Stimulated activated CD4-positive, alpha-beta T cell treated with anti-CD3 and anti-CD28 coated beads, Interleukin-12 subunit alpha, Interleukin-12 subunit beta, amount 100 ng/mL, for 48 hours (primary cell): ENCODE measurements at places on chromosomes 6 and 20.

- no peak for DNase-seq
These were observed 82.3 kb upstream of the MPC1 start for GRCh38 chr6:166465003-166465399.

DNA sequence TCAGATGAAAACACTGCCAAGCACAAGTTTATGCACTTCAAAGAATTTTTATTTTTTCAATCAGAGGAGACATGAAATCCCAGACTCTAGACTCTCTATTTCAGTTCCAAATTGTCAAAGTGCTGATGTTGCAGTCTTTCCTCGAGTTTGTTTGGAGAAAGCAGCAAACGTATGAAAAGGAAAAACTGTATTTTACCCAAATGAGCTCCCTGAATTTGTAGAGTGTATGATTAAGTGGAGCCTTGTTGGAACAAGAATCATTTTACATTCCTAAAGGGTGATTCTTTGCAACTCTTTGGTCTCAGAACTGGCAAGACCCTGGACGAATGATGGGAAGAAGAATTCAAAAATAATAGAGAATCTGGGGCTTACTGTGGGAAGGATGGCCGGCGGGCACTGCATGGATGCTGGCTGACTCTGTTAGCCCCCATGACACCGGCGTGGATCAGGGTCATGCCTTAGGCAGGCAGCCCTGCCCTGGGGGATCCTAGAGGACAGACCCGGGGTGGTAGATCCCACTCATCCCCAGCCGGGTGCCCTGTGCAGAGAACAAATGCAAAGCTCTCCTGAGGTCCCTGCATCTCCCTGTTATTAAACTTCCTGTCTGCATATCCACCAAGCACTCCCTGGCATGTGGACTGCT, 207.4 kb downstream of the FNDC1 start:
- DNase-seq = no peak

- no peak for DNase-seq
These were observed 4.9 kb downstream of the CDH22 start for GRCh38 chr20:46303176-46303956.

DNA sequence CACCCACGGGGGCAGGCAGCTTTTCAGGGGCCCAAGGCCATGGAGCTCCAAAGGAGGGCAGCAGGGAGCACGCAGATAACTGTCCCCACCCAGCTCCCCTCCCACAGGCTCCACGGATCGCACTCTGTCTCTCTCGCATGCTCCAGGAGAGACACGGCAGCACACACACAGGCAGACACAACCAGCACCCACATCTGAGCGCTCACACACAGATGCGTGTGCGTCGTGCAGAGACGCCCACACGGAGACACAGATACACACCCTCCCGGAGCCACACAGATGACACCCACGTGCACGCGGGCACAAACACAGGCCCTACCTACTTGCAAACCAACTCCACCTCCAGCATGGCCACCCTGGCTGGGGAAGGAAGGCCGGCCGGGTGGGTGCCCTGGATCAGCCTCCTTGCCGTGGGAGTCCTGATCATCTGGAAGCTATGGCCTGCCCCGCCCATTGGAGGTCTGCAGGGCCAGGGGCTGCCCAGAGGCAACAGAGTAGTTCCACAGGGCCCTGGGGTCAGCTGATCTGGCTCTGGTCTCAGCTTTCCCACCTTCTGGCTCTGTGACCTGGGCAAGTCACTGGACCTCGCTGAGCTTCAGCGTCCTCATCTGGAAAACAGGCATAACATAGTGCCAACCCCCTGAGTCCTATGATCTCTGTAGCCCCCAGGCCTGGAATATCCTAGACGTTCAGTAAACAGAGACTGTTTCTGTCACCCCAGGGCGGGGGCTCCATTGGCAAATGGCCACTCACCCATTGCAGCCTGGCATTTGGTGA, 31.5 kb downstream of the AAR2 start:
- DNase-seq = no peak

GRCh38 chr6:154169193-154169847, 130.3 kb downstream of the OPRM1 start:
- no peak for DNase-seq

- no peak for DNase-seq
These were observed 374.6 kb upstream of the SYNCRIP start for GRCh38 chr6:86017236-86017635.

- DNase-seq = no peak
These were observed 28.4 kb upstream of the KCNK16 start for GRCh38 chr6:39350723-39351505.

DNA sequence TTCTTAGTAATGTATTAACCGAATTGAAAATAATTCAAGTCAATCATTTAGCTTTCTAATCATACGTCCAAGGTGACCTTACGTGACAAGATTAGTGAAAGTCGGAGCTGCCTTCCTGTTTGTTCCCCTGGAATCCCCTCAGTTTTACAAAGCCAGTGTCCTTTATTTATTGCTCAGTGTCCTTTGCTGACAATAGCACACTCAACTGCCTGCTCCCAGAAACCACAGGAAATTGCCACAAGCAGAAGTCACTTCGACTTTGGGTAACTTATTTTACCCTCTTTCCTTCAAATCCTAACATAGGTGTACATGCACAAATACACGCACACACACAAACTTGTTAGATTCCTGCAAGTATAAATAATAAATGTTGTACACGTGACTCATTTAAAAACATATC, 1167.7 kb upstream of the ADGRB3 start:
- DNase-seq = no peak

DNA sequence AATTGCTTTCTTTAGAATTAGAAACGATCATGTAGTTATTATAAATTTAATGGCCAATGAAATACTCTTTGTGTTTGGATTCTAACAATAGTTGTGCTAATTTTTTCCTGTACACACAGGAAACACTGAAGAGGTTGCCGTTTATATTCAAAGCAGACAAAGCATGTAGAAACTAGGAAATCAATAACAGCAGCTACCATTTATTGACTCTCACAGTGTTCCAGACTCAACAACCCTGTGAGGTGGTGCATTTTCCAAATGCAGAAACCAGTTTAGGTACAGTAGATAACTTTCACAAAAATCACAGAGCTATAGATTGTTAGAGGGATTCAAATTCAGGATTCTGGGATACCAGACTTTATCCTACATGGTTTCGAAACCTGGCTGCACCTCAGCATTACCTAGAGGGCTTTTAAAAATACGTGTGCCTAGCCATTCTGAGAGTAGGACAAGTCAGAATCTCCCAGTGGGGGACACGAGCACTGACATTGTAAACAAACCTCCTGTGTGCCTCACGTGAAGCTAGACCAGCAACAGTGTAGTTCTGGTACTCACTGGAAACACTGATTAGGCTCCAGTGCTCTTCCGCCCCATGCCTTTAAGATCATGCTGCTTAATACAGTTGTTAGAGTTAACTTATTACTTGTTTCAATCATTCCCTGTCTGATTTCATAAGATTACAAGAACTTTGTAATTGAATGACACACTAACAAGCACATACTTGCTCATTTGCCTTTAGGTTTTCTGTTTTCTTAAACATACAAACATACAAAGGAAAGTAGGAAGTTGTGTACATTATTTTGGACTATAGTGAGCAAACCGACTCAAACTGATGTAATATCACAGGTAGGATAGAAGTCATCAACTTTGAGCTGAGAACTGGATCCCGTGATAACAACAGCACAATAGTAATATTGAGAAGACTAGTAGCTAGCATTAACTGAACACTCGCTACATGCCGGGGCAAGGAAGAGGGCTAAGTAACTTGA, 65.8 kb downstream of the MAP3K4 start:
- no peak for DNase-seq

GRCh38 chr20:19260412-19261090, 48.1 kb downstream of the SLC24A3 start:
- no peak for DNase-seq

- DNase-seq = no peak
These were observed 130.1 kb downstream of the NFATC2 start for GRCh38 chr20:51412333-51412871.

GRCh38 chr6:56616967-56617366, 25.7 kb downstream of the DST start:
- no peak for DNase-seq

GRCh38 chr20:41200446-41201202, 63.3 kb downstream of the PLCG1 start:
- DNase-seq = no peak

DNA sequence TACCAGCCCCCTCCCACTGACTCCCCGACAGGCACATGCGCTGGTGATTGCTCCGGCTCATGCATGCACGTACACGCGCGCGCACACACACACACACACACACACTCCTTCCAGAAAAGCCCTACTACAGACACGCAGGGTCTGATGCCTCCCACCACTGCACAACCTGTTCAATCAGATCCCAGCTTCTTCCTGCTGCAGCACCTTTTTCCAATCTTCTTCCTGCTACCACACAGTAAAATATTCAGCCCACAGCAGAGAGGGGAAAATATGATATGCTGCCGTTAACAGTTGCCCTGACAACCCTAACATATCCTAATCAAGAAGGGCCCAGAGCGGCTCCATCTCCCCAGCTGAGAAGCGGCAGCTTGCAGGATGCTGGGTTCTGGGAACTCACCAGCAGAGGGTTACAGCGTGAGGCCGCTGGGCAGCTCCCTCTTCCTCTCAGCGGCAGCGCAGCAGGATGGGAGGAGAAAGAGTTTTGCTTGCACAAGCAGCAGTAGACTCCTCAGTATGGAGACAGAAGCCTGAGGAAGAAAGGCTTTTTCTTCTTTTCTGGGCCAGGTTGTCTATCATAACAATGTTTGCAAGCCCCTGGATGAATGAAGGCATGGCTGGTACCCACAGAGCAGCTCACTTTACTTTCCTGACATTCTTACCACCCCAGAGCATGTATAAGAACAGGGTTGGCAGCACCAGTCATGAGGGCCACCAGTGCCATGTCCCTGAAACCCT, 23.9 kb downstream of the MAP7 start:
- DNase-seq = peak; percentile 12

- no peak for DNase-seq
These were observed 41.0 kb downstream of the GNAS start for GRCh38 chr20:58893355-58894120.

DNA sequence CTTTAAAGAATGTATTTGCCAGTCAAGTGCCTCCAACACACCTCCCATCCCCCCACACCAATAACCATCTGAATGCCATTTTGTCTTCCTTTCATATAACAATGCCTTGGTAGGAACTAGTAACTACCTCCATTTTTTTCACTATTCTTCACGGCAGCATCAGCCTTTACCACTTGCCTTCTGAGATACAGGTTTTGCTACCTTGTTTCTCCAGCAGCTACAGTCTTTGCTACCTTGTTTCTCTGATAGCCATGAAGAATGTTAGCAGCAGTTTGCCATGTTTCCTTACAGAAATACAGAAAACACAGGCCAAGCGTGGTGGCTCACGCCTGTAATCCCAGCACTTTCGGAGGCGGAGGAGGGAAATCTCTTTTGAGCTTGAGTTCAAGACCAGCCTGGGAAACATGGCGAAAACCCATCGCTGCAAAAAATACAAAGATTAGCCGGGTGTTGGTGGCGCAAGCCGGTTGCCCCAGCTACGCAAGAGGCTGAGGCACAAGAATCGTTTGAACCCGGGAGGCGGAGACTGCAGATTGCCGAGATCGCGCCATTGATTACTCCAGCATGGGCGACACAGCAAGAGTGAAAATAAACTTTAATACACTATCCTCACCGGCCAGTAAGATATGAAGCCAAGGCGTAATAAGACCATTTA, 100.9 kb downstream of the HFE start:
- no peak for DNase-seq

DNA sequence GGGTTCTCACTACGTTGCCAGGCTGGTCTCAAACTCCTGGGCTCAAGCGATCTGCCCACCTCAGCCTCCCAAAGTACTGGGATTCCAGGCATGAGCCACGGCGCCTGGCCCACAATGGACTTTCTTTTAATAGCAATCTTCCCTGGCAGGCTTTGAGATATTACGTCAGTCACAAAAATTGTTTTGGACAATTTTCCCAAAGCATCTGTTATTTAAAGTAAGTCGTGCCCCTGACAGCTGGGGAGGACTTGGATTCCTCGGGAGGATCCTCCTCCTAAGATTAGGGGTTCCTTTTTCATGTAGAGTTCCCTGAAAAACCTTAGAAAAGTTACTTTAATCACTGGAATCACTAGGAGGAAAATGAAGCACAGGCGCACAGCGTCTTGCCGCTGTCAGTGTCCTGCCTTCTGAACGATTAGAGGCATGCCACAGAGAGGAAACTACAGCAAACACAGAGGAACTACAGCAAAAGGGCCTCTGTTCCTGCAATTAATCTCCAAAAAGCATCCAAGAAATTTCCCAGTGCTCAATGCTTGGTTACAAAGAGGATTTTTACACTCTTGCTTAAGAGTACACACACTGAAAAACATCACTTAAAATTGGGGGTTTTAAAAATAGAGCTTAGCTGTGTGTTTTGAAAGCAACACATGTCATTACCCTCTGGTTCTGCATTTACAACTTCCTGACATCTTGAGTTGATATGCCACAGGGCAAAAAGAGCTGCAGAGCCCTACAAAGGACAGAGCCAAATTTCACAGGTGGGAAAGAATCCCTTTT, 4.5 kb downstream of the ACSS1 start:
- no peak for DNase-seq

DNA sequence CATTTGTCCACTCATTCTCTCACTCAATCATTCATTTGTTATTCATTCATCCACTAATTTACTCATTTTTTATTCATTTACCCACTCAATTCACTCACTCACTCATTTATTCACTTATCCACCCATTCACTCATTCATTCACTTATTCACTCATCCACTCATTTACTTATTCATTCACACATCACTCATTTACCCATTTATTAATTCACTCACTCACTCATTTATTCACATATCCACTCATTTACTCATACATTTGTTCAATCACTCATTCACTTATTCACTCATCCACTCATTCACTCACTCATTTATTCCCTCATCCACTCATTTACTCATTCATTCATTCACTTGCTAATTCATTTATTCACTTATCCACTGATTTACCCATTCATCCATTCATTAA, 129.1 kb downstream of the TTLL2 start:
- DNase-seq = no peak

- no peak for DNase-seq
These were observed 5.4 kb upstream of the SDCBP2 start for GRCh38 chr20:1334370-1334731.

DNA sequence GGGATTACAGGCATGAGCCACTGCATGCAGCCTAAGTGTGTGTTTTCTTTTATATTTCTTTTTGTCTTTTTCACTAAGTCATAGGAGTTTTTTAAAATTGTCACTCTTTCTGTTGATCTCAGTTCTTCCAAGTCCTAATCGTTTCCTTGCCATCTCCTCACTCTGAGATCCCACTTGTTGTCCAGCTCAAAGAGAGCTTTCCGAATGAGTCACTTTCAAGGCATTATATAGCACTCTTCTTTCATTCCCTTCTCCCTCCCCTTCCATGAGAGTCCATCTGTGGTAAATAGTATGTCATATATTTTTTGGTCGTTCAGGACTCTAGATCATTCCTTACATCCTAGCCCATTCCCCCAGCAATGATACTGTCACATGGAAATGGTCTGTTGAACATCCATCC, 4.3 kb downstream of the VAPB start:
- no peak for DNase-seq

- DNase-seq = peak; percentile 36
These were observed 115.2 kb upstream of the RNF24 start for GRCh38 chr20:4130404-4131189.

GRCh38 chr20:43323592-43323991, 133.9 kb upstream of the PTPRT start:
- no peak for DNase-seq
